ENCODE measurements at places on chromosomes 2 and 18. TPM values are rescaled to one million over a fixed set of nuclear protein-coding genes. Genes with fewer than 3 reads are reported as not detected.

PARD6G gene
- not detected for polyA plus RNA-seq

LRP2 gene
- polyA plus RNA-seq: 0.03 TPM

CLEC4F gene
- not detected for polyA plus RNA-seq

FAM228B gene
- 26.9 TPM for polyA plus RNA-seq

DUSP2 gene
- not detected for polyA plus RNA-seq

IL1RN gene
- not detected for polyA plus RNA-seq

ZAP70 gene
- not detected for polyA plus RNA-seq

All from Purkinje cell (primary cell).